ENCODE measurements at places on chromosomes 11 and 22. TPM values are rescaled to one million over a fixed set of nuclear protein-coding genes. Genes with fewer than 3 reads are reported as not detected.

- DNase-seq, result no peak
These were observed 2.5 kb upstream of the SORL1 start for GRCh38 chr11:121449626-121450025.

- DNase-seq, result no peak
These were observed 11.3 kb downstream of the MAML2 start for GRCh38 chr11:96331699-96332116.

- DNase-seq, result no peak
These were observed 1.1 kb downstream of the CAVIN3 start for GRCh38 chr11:6319001-6319703.

The SCGB1C1 gene
- total RNA-seq, result not detected

The SELENOO gene
- total RNA-seq, result 34.8 TPM

DNA sequence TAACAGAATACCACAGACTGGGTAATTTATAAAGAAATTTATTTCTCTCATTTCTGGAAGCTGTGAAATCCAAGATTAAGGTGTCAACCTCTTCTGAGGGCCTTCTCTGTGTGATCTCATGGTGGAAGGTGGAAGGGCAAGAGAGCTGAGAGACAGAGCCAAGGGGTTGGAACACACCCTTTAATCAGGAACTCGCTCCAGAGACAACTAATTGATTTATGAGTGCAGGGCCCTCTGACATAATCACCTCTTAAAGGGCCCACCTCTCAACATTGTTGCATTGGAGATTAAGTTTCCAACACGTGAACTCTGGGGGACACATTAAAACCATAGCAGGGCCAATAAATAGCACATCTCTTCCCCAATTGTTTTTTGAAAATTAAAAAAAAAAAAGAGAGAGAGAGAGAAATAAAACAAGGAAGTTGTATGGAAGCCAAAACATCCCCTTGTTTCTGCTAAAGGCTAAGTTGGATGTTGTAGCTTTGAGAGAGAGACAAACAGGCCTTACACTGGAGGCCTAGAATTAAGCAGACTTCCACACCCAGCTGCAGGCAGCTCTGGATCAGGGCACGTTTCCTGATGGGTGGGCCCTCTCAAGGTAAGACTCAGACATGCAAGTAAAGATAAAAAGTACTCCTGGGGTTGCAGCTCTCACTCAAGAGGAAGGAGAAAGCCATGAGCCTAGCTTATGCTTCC, 64.1 kb upstream of the BIRC3 start:
- no peak for DNase-seq

The DAGLA gene
- total RNA-seq, result 0.30 TPM

The TNNI2 gene
- not detected for total RNA-seq

DNA sequence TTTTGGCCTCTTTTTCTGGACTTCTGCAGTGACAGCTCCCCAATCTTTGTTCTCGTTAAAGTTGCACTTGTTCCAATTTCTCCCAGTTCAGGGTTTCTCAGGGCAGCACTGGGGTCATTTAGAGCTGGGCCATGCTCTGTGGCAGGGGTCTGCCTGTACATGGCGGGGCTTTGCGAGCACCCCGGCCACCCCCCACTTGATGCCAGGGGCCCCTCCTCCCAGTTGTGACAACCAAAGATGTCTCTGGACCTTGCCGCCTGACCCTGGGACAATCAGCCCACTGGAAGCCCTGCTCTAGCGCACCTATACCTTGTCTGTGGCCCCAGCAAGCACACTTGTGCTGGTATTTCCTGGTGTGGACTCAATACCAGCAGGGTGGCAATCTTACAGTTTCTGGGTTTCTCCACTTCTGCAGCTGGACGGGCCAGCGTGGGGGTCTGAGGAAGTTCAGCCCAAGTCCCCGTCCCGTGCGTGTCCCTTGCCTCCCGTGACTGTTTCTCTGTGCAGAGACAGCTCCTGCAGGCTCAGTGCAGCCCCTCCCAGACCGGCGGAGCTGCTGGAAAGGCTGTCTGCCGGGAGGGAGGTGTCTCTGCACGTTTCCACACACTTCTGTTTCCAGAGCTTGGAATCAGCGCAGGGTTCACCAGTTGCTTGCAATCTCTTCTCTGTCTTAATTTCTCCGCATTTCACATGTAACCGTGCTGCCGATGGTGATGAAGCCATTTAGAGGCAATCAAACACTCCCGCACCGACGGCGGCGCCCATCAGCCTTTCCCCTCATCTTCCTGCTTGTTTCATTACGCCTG, 1328.9 kb downstream of the BRD1 start:
- no peak for DNase-seq

- DNase-seq, result peak; percentile 83
These were observed 16.5 kb upstream of the CDKN1C start for GRCh38 chr11:2901854-2902783.

DNA sequence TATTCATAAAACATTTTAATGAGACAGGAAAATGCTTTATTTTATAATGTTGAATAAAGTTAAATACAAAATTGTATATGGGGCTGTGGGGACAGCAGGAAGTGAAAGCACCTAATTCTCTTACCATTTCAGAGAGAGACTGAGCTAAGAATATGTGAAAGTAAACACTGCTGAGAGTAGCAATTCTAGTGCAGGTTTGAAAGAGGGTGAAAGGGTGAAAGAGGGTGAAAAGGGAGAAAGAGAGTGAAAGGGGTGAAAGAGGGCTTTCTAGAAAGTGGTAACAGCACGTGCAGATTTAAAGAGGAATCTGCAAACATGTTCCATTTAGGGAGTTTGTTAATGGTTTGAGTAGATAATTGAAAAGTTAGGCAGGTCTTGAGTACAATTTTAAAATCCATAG, 652.0 kb upstream of the CCDC90B start:
- DNase-seq, result no peak

- no peak for DNase-seq
These were observed 60.2 kb upstream of the WNT11 start for GRCh38 chr11:76266286-76267100.

The CNGA4 gene
- total RNA-seq, result 0.61 TPM

The C11orf87 gene
- not detected for total RNA-seq

DNA sequence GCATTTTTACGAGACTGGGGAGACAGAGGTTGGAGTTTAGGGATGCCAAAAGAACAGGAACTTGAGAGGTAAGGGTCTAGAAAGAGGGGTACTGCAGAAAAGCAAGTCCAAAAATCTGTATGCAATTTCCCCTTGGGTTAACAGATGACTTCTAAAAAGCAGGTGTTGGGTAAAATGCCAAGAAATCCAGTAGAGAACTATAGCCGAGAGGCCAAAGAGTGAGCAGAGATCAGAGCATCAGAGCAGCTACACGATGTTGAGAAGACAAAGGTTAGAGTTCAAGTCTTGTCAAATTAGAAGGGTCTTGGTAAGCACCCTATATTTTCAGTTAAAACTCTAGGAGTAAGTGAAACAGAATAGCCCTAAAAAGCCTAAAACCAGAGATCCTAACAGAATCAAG, 145.2 kb downstream of the FCHSD2 start:
- no peak for DNase-seq
